CD4-positive, alpha-beta T cell treated with Interleukin-4 for 4 hours (primary cell): ENCODE measurements at places on chromosomes 13 and 19.

GRCh38 chr19:49290517-49290916 is 34.5 kb downstream of the SLC6A16 start:
- DNase-seq: no peak

DNA sequence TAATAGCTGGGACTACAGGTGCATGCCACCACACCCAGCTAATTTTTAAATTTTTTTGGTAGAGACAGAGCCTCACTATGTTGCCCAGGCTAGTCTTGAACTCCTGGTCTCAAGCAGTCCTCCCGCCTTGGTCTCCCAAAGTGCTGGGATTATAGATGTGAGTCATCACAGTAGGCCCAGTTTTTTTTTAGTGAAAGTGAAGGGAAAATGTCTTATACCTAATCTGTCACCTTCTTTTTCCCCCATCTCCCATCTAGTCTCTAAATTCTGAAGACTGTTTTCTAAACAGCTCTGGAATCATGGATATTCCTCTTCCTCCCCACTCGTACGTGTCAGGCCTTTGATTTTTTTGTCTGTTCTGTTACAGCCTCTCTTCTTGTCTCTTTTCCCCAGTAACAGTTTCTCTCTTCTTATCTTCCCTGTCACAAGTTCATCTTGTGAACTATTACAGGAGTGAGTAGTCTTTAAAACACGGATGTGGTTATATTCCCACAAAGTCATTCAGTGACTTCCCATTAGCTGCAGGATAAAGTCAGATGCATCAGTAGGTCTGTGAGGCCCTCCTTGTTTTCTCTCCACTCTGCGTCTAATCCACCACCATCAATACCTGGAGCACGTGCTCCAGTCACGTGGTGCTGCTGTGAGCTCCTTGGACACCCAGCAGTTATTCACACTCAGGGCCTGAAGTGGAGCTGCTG is 2.9 kb downstream of the CDC16 start:
- no peak for DNase-seq

- no peak for DNase-seq
Measured at GRCh38 chr13:54611390-54611789, 1582.8 kb downstream of the OLFM4 start.

GRCh38 chr13:51364404-51365008 is 25.0 kb downstream of the SERPINE3 start:
- no peak for DNase-seq

- DNase-seq: no peak
Measured at GRCh38 chr13:31322702-31323405, 123.1 kb downstream of the B3GLCT start.

- no peak for DNase-seq
Measured at GRCh38 chr13:39318161-39318560, 279.9 kb downstream of the NHLRC3 start.

GRCh38 chr13:70668983-70669382 is 560.7 kb upstream of the KLHL1 start:
- DNase-seq: no peak

GRCh38 chr13:45602183-45603170 is 13.1 kb downstream of the ERICH6B start:
- DNase-seq: no peak

DNA sequence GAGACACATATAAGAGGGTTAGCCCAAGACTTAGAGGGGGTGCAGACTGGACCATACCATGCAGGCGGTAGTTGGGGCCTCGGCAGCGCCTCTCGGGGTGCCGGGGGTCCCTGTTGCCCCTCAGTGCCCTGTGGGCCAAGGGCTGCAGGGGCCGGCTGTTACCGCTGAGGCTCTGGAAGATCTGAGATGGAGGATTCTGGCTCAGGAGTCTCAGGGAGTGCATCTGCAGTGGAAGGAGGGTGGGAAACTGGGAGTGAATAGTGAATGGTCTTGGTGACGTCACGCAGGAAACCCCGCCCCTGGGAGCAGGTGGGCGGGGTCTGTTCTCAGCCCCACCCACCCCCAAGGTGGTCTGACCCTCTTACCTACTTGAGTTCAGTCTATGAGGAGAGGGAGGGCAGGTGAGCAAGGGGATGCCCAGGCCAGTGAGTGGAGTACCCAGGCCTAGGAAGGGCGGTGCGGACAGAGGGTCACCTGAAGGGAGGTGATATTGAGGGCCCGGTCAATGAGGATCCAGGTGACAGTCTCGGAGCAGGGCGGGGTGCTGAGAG is 1.7 kb upstream of the DBP start:
- no peak for DNase-seq

- peak; percentile 53 for DNase-seq
Measured at GRCh38 chr19:13104360-13104847, 1.7 kb upstream of the LYL1 start.

- no peak for DNase-seq
Measured at GRCh38 chr13:39035204-39035603, 2.7 kb downstream of the PROSER1 start.

DNA sequence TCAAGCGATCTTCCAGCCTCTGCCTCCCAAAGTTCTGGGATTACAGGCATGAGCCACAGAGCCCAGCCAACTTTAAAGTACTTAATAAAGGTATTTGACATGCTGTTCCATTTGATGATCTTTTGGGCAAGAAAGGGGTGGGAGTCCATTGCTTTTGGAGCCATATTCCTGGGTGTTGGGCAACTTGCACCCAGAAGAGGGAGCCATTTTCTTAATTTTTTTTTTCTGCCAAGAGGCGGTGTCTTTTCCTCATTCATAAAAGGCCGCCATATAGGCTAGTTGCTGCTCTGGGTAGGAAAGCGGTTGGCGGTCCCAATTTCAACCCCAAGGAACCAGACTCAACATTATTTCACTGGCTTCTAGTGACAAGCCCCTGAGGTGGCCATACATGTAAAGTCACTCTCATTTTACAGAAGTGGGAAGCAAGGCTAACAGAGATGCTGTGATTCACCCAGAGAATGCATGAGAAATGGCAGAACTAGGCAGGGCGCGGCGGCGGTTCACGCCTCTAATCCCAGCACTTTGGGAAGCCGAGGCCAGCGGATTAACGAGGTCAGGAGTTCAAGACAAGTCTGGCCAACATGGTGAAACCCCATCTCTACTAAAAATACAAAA is 139.6 kb downstream of the CACNA1A start:
- DNase-seq: no peak

GRCh38 chr13:72652681-72653080 is 74.7 kb downstream of the MZT1 start:
- no peak for DNase-seq

GRCh38 chr19:6071875-6072274 is 38.4 kb downstream of the RFX2 start:
- no peak for DNase-seq

GRCh38 chr19:44951179-44952159 is 3.7 kb upstream of the CLPTM1 start:
- peak; percentile 75 for DNase-seq

GRCh38 chr13:37225414-37226070 is 120.1 kb upstream of the CSNK1A1L start:
- no peak for DNase-seq

GRCh38 chr13:70792121-70792520 is 683.9 kb upstream of the KLHL1 start:
- no peak for DNase-seq

DNA sequence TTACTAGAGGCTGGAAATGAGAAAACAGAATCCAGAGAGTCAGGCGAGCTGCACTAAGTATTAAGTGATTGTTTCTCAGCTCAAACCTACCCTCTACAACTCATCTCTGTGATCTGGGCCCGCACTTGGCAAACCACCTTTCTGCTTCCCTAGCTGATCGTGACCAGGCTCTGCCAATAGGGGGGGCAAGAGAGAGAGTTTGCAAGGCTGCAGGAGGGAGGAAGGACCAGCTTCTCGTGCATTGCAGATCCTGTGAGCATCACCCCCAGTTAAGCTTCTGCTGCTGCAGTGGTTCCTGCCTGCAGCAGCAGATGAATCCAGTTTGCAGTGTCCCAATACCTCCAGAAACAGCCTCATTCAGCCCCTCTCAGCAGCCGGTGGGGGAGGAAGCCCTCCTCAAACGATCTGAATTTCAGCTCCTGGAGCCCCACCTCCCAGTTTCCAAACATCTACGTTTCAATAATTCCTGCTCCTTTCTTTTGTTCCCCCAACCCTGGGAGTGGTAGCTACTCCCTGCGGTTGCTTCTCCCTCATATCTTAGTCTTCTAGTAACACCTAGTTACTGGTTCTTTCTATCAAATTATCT is 20.0 kb downstream of the XRCC1 start:
- DNase-seq: peak; percentile 84

- no peak for DNase-seq
Measured at GRCh38 chr13:112692104-112692503, 2.3 kb downstream of the ATP11A start.

- peak; percentile 42 for DNase-seq
Measured at GRCh38 chr13:114049026-114049425, 75.2 kb upstream of the C13orf46 start.

- DNase-seq: no peak
Measured at GRCh38 chr13:103273825-103274224, 207.6 kb upstream of the SLC10A2 start.

- DNase-seq: no peak
Measured at GRCh38 chr19:2412449-2412848, 14.9 kb downstream of the TIMM13 start.

DNA sequence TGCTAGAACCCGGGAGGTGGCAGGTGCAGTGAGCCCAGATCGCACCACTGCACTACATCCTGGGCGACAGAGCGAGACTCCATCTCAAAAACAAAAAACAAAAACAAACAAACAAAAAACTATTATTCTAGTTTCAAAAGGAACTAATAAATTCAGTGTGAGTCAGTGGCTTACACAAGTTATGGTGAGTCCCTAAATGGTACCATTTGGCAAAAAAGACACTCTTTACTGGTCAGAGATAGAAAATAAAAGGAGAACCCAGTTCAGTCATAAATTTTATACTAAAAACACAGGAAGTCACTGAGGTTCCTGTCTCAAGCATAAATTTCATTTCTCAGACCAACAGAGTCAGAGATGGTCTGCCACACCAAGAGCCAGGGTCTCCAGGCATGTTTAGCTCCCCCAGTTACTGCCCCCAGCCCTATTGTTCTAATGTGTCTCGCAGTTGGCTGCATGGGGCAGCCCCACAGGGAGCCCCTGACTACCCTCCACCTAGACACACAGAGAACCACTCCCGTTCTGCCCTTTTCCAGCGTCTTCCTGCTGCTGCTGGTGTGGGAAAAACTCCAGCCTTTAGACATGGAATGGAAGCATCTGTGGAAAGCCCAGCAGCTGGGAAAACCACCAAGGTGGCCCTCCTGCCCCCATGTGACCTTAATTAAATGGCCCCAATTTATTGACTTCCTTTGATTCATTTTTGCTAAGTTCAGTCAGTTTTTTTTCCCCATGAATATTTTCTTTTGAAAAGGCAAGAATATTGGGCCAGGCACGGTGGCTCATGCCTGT is 12.2 kb downstream of the THSD1 start:
- no peak for DNase-seq

GRCh38 chr13:81458170-81458569 is 1117.2 kb upstream of the SPRY2 start:
- no peak for DNase-seq

GRCh38 chr13:52454459-52454819 is 839 bp upstream of the CKAP2 start:
- DNase-seq: peak; percentile 17

DNA sequence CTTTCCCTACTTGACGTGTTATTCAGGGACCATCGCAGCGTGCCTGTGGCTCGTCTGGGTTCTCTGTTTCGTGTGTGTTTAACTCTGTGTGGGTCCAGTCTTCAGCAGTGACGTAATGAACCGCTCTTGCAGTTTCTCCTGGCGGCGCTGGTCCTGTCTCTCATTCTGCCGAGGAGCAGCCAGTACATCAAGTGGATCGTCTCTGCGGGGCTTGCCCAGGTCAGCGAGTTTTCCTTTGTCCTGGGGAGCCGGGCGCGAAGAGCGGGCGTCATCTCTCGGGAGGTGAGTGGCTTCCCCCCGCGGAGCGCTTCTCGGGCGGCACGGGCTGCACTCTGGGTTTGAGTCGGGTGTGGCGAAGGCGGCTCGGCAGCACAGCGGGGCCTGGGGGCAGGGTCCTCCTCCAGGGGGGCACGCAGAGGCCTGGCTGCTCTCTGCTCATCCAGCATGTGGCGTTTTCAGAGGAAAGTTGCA is 36.3 kb upstream of the TFDP1 start:
- no peak for DNase-seq

DNA sequence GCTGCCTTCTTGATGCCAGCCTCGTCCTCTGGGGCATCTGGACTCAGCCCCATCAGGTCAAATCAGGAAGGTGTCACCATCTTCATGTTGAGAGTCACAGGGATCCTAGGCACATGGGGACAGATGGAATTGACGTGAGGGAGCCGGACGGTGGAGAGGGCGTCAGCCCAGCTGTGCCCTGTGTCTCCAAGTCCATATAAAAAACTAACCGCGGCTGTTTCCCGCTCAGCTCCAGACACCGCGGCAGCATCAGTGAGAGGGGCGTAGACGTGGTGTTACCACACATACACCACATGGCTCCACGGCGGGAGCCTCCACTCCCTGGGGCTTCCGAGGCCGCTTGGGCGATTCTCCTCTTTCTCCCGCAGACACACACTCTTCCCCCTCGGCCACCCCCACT is 5.6 kb upstream of the PRR36 start:
- DNase-seq: no peak

DNA sequence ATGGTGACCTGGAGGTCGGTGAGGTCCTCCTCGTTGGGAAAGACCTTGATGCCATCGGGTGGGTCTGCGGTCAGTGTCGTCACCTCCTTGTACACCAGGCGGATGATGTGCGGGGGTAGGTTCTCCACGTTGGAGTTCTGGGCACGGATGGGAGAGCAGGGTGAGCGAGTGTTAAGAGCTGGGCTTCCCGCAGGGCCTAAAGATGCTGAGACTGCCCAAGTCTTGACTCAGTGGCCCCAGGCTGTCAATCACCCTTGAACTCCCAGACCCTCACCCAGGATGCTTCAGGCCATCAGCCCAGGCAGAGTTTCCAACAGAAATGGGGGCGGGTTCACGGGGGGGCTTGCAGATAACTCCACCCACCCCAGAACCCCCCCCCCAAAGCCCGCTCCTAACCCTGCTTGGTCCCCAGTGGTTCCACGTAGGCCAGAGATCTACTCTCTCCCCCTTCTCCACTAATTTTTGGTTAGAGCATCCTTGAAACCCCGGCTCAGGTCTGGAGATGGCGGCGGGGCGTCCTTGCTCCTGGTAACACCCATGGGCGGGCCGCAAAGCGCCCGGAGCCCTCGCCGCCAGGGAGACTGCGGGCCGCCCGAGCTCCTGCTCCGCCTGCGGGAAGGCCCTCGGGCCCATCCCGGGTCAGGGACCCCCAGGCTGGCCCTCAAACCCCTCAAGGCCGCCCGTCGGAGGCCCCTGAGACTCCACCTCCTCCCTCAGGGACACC is 600 bp downstream of the UBE2S start:
- no peak for DNase-seq
